ENCODE measurements at places on chromosomes 6 and 20.

GRCh38 chr6:4264081-4264480, 128.7 kb upstream of the ECI2 start:
- no peak for DNase-seq
- no peaks in the 10 kb centered on the region for H3K36me3 ChIP-seq
- no peaks in the 10 kb centered on the region for H3K4me1 ChIP-seq
- H3K27ac ChIP-seq: no peak overlapping the region

DNA sequence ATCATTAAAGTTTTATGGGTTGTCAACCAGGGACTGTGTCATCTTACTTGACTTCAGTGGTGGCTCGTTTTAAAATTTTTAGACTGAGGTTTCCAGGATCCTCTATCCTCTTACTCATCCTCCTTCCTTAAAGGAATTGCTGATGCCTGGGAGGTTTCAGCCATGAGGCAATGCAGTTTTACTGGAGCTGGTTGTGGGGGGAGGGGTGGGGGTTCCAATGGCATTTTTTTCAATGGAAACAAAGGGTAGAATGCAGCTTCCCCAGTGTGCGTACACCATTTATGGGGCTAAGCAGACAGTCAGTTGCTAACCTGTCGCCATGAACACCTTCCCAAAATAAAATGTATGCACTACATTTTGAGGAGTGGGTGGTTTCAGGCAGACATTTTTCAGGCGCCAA, 88.0 kb downstream of the METTL24 start:
- H3K4me1 ChIP-seq: no peaks in the 10 kb centered on the region
- H3K27me3 ChIP-seq: no peaks in the 10 kb centered on the region
- no peak overlapping the region for H3K27ac ChIP-seq
- H3K36me3 ChIP-seq: no peaks in the 10 kb centered on the region
- no peak for DNase-seq

GRCh38 chr20:25070821-25071473, 11.0 kb downstream of the VSX1 start:
- DNase-seq: no peak
- H3K4me1 ChIP-seq: peaks cover 6% of the 10 kb centered on the region
- no peak overlapping the region for H3K4me3 ChIP-seq

- no peak overlapping the region for H3K4me3 ChIP-seq
- no peaks in the 10 kb centered on the region for H3K36me3 ChIP-seq
- no peaks in the 10 kb centered on the region for H3K27me3 ChIP-seq
- no peaks in the 10 kb centered on the region for H3K4me1 ChIP-seq
- no peak overlapping the region for H3K27ac ChIP-seq
- DNase-seq: no peak
Measured at GRCh38 chr6:12944001-12944400, 227.4 kb downstream of the PHACTR1 start.

- peaks cover 16% of the 10 kb centered on the region for H3K4me1 ChIP-seq
- H3K36me3 ChIP-seq: no peaks in the 10 kb centered on the region
- no peak for DNase-seq
- H3K27ac ChIP-seq: no peak overlapping the region
Measured at GRCh38 chr6:41680182-41680965, 42.1 kb downstream of the MDFI start.

GRCh38 chr20:49469060-49469459, 13.4 kb downstream of the KCNB1 start:
- H3K27ac ChIP-seq: no peak overlapping the region
- DNase-seq: no peak
- no peaks in the 10 kb centered on the region for H3K4me1 ChIP-seq
- no peaks in the 10 kb centered on the region for H3K36me3 ChIP-seq
